ENCODE measurements at places on chromosomes 12 and 14.

DNA sequence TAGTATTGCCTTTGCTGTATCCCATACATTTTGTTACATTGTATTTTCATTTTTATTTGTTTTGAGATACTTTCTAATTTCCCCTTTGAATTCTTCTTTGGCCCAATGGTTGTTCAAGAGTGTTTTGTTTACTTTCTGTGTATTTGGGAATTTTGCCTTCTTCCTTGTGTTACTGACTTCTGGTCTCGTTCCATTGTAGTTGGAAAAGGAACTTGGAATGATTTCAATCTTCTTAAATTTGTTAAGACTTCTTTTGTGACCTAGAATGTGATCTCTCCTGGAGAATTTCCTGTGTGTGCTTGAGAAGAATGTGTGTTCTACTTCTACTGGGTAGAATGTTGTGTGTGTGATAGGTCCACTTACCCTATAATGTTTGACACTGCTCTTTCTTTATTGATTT lies 304.4 kb upstream of the RTL1 start:
- no peak for DNase-seq

DNA sequence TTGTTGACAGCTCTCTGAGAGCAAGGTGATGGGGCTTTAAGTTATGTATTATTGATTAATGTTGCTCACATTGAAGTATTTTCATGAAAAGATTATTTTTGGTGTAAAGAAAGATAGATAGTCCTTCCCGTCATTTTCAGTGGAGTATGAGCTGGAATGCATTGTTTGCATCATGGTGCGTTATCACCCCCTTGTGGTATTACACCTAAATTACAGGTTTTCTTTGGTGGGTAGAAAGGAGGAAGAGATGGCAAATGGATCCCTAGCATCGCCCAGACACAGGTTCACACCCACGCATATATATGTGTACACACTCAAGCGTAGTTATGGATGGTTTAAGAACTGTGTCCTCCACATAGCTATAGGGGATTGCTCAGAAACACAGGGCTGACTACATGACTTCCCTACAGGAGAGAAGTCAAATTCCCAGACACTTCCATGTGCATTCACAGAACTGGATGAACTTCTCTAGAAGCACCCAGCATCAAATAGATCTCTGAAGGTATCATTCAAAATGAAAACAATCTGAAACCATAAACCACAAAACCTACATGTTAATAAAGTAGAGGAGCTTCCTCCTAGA lies 14.4 kb upstream of the SERPINA10 start:
- no peak for DNase-seq

- no peak for DNase-seq
Observed at GRCh38 chr12:77488041-77488620, 342.6 kb upstream of the NAV3 start.

- no peak for DNase-seq
Observed at GRCh38 chr14:38882533-38882932, 220.5 kb downstream of the SEC23A start.

GRCh38 chr12:116697305-116697704 lies 40.6 kb downstream of the SPRING1 start:
- no peak for DNase-seq

GRCh38 chr14:87199381-87199780 lies 793.6 kb downstream of the GALC start:
- no peak for DNase-seq

DNA sequence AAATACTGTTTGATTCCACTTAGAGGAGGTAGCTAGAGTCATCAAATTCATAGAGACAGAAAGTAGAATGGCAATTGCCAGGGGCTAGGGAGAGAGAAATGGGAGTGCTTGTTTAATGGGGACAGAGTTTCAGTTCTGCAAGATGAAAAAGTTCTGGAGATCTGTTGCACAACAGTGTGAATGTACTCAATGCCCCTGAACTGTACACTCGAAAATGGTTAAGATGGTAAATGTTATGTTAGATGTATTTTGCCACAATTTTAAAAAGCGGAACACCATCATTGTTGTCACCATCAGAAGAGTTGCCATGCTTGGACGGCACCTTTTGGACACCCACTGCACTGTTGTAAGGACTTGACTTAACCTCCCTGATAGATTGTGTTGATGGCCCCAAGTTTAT lies 106.9 kb downstream of the SCARB1 start:
- DNase-seq: no peak

GRCh38 chr12:79769189-79769859 lies 78.6 kb upstream of the PAWR start:
- DNase-seq: no peak

GRCh38 chr12:13114251-13115052 lies 11.0 kb upstream of the GSG1 start:
- no peak for DNase-seq

- DNase-seq: no peak
Observed at GRCh38 chr14:90295870-90296516, 35.7 kb downstream of the NRDE2 start.

DNA sequence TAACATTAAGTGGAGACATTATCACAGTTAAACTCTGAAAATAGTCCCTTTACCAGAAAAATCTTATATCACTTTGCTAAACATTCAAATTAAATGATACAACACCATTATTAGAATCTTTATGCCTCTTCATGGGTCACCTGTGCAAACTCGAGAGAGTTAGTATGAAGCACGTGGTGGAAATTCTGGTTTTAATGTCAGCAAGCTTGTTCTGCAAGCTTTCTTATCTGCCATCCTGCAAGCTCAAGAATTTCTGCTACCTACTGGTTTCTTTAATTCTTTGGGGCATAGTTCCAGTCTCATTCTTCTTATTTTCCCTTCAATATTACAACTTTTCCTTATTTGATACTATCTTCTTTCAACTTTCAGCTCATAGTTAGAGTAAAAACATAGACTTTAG lies 868 bp downstream of the CATSPERB start:
- no peak for DNase-seq

All from stimulated activated CD4-positive, alpha-beta T cell treated with anti-CD3 and anti-CD28 coated beads, Interleukin-1b, Interleukin-23, amount 100 ng/mL, for 24 hours (primary cell).